H1 (cell line): ENCODE measurements at places on chromosomes 5 and 9. TPM values are rescaled to one million over a fixed set of nuclear protein-coding genes. Genes with fewer than 3 reads are reported as not detected.

Gene CD14
- total RNA-seq: 0.48 TPM in 1 of 2 replicates, not detected in the other

Gene C9orf153
- 0.65 TPM in 1 of 2 replicates, not detected in the other for total RNA-seq

GRCh38 chr9:16575142-16575985 lies 295.1 kb downstream of the BNC2 start:
- H3K4me1 ChIP-seq: peaks cover 19% of the 10 kb centered on the region
- no peak overlapping the region for H3K4me3 ChIP-seq
- no peaks in the 10 kb centered on the region for H3K36me3 ChIP-seq
- 0 out of 2 replicates have a peak overlapping the region, but pooled peaks have one; percentile 2 for H3K27ac ChIP-seq
- no peak for DNase-seq

DNA sequence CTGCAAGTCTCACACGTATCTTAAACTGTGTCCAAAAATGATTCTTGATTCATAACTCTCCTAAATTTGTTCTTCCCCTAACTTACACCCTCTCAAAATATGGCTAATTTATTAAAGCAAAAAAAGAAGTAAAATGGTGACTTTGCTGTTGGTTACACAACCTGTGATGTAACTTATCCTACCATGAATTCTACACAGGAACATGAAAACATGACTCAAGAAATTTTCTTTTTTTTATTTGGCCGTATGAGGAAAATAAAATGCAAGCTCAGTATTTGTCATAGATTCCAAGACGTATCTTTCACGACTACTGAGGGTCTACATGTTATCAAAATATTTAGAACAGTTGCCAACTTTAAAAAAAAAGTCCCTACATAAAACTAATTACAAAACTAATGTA lies 9.2 kb downstream of the LIFR start:
- DNase-seq: no peak
- no peaks in the 10 kb centered on the region for H3K27me3 ChIP-seq
- H3K27ac ChIP-seq: no peak overlapping the region

GRCh38 chr9:128809831-128810230 lies 8.5 kb upstream of the ENDOG start:
- no peak for DNase-seq
- no peaks in the 10 kb centered on the region for H3K4me1 ChIP-seq
- H3K36me3 ChIP-seq: peaks cover 6% of the 10 kb centered on the region

Gene TEX48
- total RNA-seq: not detected in 2 replicates

Gene NSA2
- total RNA-seq: 66.6 and 68.7 TPM in 2 replicates

Gene PCDHGA1
- total RNA-seq: 0.84 and 0.89 TPM in 2 replicates

DNA sequence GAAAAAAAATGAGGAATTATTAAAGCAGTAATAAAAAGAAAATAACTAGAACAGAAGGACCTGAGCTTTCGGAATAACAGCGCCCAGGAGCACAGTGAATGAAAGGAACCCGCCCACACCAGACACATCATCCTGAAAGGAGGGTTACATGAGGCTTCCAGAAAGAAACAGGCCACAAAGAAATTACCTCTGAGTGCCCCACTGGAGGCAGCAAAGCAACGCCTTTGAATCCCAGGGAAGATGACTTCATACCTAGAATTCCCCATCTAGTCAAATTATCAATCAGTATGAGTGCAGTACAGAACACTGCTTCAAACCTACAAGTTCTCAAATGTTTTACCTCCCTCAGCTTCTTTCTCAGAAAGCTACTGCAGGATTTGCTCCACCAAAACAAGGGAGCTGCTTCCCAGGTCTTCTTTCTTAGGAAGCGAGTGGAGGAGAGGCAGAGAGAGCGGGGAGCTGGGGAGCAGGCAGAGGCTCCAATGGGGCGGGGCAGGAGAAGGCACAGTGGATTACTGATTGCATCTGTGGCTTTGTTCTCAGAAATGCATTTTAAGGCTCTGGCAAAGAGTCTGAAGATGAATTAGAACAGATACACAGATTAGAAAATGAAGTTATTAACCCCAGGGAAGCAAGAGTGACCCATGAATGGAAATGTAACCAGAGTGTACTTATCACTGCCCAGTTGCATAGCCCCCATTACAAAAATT lies 87.1 kb downstream of the SEMA4D start:
- H3K27ac ChIP-seq: no peak overlapping the region
- H3K36me3 ChIP-seq: peaks cover 3% of the 10 kb centered on the region; the same call in 1 of the 2 replicates
- H3K4me1 ChIP-seq: peaks cover 24% of the 10 kb centered on the region
- H3K4me3 ChIP-seq: no peak overlapping the region

GRCh38 chr5:10627160-10627701 lies 63.4 kb downstream of the ANKRD33B start:
- no peak for DNase-seq
- no peaks in the 10 kb centered on the region for H3K36me3 ChIP-seq
- peaks cover 7% of the 10 kb centered on the region for H3K4me1 ChIP-seq
- H3K4me3 ChIP-seq: peak overlapping the region; percentile 38; the same call in 1 of the 2 replicates
- H3K27me3 ChIP-seq: no peaks in the 10 kb centered on the region

DNA sequence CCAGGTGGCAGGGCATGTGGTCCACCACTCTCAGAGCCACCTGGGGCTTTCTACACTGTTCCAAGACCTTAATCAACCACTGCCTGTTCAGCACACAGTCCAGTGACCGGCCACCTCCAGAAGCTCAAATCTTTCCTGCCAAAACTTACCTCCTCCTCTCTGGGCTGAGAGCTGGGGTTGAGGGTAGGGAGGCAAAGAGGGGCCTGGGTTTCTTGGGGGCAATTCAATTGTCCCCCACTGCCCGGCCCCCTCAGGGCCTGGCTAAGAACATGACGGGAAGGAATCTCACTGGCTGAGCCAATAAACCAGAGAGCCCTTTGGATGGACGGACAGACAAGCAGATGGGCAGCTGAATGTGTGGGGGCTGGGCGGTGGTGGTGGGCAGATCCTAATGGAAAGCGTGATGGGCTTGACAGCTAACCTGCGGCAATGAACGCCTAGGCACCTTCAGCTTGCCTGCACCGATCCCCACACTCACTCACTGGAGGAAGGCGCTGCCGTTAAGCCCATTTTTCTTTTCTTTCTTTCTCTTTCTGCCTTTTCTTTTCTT lies 5.4 kb downstream of the NR5A1 start:
- H3K27me3 ChIP-seq: peaks cover 50% of the 10 kb centered on the region
- H3K27ac ChIP-seq: no peak overlapping the region

DNA sequence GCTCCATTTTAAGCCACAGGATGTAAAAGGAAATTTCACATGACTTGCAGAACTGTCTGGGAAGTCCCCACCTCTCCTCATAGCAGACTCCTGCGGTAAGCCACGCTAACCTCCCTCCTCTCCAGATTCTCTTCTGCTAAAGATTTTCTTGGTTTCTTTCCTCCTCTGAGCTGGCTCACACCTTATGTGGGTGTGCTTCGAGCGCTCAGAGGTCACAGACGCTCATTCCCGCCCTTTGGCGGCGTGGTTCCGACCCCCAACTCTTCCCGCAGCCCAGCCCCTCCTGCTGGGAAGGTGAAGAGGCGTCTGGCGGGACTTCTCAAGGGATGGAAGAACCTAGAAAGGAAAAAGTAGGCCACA lies 32.9 kb upstream of the CDK20 start:
- no peak overlapping the region for H3K4me3 ChIP-seq
- DNase-seq: no peak
- H3K27me3 ChIP-seq: no peaks in the 10 kb centered on the region

DNA sequence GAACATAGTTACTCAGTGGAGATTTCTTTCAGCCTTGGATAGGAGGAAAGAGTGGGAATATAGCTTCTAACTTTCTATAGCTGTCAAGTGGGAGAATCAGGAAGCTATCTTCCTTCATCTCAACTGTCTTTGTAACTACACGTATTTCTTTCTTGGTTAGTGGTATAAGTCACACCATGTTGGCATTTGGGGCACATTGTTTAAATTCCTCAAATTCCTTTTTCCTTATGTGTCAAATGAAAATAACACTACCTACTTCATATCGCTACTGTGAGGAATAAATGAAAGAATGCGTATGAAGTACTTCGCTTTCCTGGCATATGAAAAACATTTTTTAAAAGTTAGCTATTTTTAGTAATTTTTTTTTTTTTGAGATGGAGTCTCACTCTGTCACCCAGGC lies 1082.5 kb upstream of the WWC1 start:
- H3K36me3 ChIP-seq: no peaks in the 10 kb centered on the region
- H3K4me3 ChIP-seq: no peak overlapping the region
- DNase-seq: no peak
- H3K4me1 ChIP-seq: no peaks in the 10 kb centered on the region
- no peaks in the 10 kb centered on the region; the same call in 1 of the 2 replicates for H3K27me3 ChIP-seq
- H3K27ac ChIP-seq: no peak overlapping the region

Gene SPATA31C1
- total RNA-seq: 0.11 TPM in 1 of 2 replicates, not detected in the other

Gene GADD45G
- 7.0 and 9.2 TPM in 2 replicates for total RNA-seq

GRCh38 chr5:137333475-137333874 lies 165.7 kb downstream of the SPOCK1 start:
- no peak overlapping the region for H3K4me3 ChIP-seq
- no peaks in the 10 kb centered on the region for H3K4me1 ChIP-seq
- no peaks in the 10 kb centered on the region for H3K27me3 ChIP-seq
- no peak overlapping the region for H3K27ac ChIP-seq
- no peaks in the 10 kb centered on the region for H3K36me3 ChIP-seq
- no peak for DNase-seq

DNA sequence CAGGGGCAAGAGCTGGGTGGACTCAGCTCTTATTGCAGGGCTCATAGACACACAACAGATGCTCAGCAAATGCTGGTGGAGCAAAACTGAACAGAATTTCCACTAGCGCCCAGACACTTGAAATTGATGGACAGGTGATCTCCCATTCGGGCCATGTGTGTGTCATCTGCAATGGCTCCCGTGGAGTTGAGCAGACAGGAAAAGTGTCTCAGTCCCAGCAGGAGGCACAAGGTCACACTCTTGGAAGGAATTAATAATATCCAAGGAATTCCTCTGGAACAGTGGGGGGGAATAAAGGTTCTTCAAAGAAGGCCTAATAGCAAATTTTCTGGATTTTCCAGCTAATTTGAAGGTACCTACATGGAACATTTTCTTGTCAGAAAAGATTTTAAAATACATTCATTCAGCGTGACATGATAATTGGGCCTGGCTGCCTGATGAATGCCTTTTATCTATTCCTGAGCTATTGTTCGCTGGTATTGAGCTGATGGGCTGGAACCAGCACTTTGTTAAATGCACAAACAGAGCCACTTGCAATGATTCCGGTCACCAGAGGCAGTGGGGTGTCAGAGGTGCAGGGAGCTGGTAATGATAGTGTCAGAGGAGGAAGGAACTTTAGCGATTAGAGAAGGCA lies 31.5 kb upstream of the ALDH1B1 start:
- H3K27me3 ChIP-seq: no peaks in the 10 kb centered on the region

DNA sequence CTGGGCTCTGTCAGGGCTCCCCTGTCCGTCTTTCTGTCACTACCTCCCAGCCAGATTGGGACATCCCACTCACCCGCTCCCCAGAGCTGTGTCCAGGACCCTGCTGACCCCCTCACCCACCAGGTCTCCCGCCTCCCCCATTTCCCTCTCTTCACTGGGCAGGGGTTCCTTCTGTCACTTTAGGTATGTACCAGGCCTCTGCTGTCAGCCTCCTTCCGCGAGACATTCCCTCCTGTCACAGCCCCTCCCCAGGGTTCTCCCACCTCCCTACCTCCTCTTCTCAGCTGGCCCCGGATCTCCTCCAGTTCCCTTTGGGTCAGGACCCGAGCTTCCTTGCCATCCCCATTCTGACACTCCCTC lies 488 bp downstream of the POLR1E start:
- H3K4me1 ChIP-seq: no peaks in the 10 kb centered on the region
- H3K36me3 ChIP-seq: peaks cover 31% of the 10 kb centered on the region
- peak overlapping the region; percentile 80 for H3K4me3 ChIP-seq
- no peak overlapping the region for H3K27ac ChIP-seq

- no peaks in the 10 kb centered on the region for H3K4me1 ChIP-seq
- DNase-seq: no peak
- no peak overlapping the region for H3K27ac ChIP-seq
- no peak overlapping the region for H3K4me3 ChIP-seq
Observed at GRCh38 chr5:88287846-88288527, 19.3 kb upstream of the TMEM161B start.

DNA sequence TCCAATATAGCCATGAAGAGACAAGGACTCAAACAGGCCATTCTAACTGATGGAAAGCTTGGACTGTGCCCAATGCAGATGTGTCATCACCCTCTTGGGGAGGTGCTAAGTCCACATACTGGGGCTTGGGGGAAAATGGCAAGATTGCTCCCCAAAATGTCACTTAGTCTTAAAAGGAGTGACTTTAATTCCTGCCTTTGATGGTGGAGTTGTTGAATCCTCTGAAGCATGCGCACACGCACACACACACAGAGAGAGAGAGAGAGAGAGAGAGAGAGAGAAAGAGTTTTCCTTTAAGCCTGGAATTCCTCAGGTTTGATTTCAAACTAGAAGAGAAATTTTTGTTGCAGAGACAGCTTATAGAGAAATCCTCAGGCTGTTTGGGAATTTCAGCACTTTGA lies 161.9 kb upstream of the GAS1 start:
- H3K27me3 ChIP-seq: no peaks in the 10 kb centered on the region
- H3K4me1 ChIP-seq: peaks cover 2% of the 10 kb centered on the region
- H3K4me3 ChIP-seq: no peak overlapping the region
- no peak overlapping the region for H3K27ac ChIP-seq

Gene SMC2
- total RNA-seq: 37.7 and 39.8 TPM in 2 replicates

Gene ERMP1
- 16.5 and 16.7 TPM in 2 replicates for total RNA-seq

Gene FAM221B
- total RNA-seq: not detected in 2 replicates

Gene FOXD4
- 0.25 TPM in 1 of 2 replicates, not detected in the other for total RNA-seq

DNA sequence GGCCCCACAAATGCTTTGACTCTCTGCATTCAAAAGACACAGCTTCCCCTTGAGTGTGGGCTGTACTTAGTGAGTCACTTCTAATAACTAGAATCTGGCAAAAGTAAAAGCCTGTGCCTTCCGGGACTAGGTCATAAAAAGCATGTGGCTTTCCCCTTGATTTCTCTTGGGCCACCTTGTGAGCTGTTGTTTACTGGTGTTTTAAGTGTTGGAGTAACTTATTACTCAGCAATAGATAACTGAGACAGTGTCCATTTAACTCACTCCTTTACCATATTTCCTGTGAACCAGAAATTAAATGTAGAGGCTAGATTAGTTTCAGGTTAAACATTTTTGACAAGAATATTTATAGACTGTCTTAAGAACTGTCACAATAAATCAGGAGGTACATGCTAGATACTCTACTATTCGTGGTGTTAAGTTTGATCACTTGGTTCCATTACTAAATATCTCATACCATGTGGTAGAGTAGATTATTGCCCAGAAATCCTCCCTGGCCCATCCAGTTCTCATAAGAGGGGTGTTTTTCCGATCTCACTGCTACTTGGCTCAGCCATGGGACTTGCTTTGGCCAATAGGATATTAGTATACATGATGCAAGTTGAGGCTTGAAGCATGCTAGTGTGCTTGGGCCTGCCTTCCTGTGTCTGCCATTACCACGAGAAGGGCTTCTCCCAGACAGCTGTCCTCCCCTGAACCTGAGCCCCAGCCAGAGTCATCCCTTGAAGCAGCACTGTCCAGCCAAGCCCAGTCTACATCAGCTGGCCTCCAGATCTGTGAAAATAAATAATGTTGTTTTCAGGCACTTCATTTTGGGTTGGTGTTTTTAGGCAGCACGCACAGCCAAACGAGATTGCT lies 10.4 kb upstream of the CMBL start:
- H3K4me3 ChIP-seq: no peak overlapping the region
- H3K27me3 ChIP-seq: no peaks in the 10 kb centered on the region
- no peaks in the 10 kb centered on the region; the same call in 1 of the 2 replicates for H3K4me1 ChIP-seq

Gene LCN12
- total RNA-seq: 1.5 and 1.7 TPM in 2 replicates

Gene DTWD2
- 15.0 and 17.1 TPM in 2 replicates for total RNA-seq

Gene PCDHGA4
- 1.9 and 2.5 TPM in 2 replicates for total RNA-seq

- no peaks in the 10 kb centered on the region for H3K27me3 ChIP-seq
- H3K27ac ChIP-seq: no peak overlapping the region
- no peak overlapping the region for H3K4me3 ChIP-seq
- H3K4me1 ChIP-seq: no peaks in the 10 kb centered on the region
- DNase-seq: no peak
Observed at GRCh38 chr5:34822956-34823715, 15.8 kb upstream of the TTC23L start.
